Anterior cingulate cortex (tissue), 58 donors: ENCODE measurements at places on chromosomes 6 and 20.

DNA sequence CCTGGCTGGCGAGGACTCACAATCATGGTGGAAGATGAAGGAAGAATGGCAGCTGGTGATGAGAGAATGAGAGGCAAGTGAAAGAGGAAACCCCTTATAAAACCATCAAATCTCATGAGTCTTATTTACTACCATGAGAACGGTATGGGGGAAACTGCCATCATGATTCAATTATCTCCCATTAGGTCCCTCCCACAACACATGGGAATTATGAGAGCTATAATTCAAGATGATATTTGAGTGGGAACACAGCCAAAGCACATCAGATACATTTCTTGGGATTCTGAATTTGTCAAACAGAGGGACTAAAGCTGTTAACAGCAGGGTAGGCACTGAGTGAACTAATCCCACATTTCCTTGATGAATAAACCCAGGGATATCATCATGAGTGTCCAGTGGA, 116.2 kb upstream of the PLCB4 start:
- DNase-seq: no peak

DNA sequence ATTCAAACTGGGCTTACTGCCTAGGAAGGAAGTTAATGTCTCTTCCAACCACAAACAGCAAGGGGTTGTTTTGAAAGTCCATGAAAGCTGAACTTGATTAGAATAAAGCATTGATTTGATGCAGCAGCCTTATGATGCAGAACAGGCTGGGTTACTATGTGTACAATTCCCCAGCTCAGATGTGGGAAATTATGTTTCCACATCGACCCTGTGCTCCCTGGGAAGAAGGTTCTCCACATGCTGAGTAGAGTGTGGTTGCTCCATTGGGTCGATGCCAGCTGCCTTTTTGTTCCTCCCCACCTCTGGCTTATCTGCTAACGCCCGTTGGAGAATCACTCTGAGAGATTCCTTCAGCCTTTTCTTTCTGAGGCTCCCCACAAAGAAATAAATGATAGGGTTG, 1.2 kb downstream of the MAS1L start:
- no peak for DNase-seq

- no peak for DNase-seq
Observed at GRCh38 chr6:50791900-50792508, 26.7 kb upstream of the TFAP2B start.

DNA sequence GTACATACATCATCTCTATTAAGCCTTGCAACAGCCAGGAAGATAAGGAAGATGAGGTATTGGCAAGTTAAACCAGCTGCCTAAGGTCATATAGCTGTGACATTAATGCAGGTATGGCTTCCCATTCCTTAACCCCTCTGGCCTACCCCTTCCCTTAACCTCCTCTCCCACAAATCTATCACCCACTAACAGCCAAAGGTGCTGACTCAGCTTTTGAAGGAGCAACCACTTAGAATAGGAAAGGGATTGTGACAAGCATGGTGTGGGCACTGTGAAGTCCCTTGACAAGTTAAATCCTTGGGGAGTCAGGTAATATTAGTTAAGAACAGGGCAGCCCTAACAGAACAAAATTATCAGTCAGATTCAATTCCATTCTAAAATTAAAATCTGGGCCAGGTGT, 5.4 kb upstream of the SH3BGRL2 start:
- DNase-seq: no peak

DNA sequence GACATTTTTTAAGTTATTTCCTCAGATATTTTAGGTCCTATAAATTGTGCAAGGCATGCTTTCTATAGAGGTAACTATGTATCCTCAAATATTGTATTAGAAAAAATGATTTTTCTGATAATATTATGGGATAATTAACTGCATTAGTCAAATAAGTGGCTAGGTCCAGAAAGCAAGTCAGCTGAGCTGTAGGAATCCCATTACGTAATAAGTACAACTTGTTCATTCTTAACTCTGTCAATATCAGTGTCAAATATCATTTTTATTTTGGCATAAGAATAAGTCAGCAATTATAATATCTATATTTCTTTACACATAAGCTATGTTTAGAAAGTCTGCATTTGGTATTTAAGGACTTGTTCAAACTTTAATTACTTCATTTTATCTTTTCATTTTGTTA, 830.9 kb upstream of the GJE1 start:
- DNase-seq: no peak

DNA sequence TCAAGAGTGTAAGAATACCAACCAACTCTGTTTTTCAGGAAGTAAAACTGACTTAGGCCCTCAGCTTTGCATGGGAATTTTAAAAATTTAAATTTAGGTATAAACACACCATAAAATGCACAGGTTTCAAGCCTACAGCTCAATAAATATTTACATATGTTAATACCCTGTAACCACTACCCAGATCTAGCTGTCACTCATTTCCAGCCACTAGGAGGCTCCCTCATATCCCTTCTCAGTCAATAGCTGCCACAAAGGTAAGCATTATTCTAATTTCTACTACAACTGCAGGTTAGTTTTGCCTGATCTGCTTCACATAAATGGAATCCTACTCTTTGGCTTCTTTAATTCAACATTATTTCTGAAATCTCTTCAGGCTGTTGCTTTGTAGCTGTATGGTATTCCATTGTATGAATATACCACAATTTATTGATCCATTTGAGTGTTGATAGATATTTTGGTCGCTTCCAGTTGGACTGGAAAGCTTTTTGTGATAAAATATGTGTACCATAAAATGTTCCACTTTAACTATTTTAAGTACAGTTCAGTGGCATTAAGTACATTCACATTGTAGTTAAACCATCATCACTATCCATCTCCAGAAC, 32.5 kb upstream of the MEI4 start:
- no peak for DNase-seq

DNA sequence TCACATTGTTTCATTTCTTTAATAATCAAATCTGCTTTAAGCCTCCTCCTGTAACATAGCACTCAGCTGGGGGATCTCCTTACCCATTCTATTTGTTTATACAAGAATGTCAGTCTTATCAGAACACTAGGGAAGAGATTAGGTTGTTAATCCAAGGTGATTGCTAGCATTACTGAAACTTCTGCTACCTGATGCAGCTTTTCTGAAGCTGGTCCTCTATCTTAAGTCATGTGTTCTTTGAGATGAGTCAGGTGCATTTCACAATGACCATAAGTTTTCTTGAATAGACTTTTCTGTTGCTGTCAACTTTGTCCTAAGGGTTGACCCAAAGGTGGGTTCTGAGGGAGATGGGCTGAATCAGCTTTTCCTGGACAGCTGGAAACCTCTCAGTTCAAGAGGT, 60.7 kb upstream of the SYNCRIP start:
- no peak for DNase-seq

GRCh38 chr6:142810952-142811514, 133.9 kb downstream of the HIVEP2 start:
- no peak for DNase-seq

DNA sequence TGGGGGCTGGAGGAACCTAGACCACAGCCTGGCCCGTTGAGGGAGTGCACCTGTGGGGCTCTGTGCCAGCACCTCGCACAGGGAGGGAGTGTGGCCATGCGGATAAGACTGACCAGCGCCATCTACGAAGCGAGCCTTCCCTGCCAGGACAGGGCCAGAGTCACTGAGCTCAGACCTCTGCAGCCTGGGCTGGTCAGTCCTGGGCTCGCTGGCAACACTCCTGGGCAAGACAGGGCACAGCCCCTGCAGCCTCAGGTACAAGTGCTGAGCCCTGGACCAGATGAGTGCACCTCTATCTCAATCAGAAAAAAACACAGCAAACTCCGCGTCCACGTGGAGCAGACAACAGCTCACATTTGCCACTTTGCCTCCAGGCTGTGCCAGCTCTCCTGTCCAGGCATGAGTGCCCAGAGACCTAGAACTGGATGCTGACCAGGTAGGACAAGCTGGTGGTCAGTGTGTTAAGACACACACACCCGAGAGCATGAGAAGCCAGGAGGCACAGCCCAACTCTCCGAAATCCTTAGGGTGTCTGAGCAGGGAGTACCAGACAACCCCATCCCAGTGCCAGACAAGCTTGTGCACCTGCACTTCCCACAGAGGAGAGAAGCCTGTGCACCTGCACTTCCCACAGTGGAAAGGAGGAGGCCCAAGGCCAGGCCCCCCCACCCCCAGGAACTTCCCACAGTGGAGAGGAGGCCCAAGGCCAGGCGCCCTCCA, 4.9 kb downstream of the ARFRP1 start:
- no peak for DNase-seq

DNA sequence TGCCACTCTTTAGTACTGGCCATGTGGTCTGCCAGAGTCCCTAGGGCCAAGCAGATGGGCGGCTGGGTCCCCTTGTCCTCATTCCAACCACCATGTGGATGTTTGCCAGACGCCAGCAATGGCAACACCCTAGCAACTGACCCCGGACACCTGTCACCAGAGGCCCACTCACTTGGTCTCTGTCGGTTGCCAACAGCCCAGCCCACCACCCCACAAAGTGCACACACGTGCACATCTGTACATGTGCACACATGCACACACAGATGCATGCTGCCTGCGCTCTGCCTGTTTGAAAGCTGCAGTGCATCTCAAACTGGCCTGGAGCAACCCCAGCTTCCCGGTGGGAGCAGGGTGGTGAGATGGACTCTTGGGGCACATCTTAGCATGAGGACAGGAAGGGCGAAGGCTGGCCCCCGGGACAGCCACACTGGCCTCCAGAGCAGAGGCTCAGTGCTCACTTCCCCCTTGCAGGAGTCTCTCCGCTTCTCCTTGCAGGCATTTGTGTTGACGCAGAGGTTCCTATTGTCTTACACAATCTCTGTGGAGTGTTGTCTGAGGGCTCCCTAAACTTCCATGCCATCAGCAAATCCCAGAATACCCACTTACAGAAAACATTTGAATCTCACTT, 54.0 kb downstream of the PSMG4 start:
- DNase-seq: no peak

GRCh38 chr20:15316556-15316955, 979.1 kb upstream of the FLRT3 start:
- DNase-seq: no peak

DNA sequence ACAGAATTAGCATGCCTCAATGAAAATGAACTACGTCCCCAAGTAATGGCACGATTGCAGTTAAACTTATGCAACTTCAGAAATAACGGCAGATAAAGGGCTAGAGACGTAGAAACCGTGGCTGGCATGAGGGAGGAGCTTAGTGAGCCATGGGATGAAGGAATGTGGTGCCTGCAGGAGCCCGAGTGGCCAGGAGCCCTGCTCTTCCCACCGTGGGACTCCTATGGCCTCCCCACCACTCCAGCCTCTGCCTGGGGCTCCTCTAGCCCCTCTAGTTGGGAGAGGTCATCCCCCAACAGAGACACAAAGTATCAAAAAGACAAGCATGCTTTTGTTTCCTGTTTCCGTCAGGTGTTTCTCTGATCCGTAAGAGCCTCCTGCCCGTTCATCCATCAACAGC, 75.1 kb upstream of the BHLHE23 start:
- no peak for DNase-seq

GRCh38 chr20:16714751-16715150, 15.1 kb upstream of the SNRPB2 start:
- DNase-seq: peak; percentile 39

- DNase-seq: no peak
Observed at GRCh38 chr6:142685852-142686506, 259.0 kb downstream of the HIVEP2 start.

DNA sequence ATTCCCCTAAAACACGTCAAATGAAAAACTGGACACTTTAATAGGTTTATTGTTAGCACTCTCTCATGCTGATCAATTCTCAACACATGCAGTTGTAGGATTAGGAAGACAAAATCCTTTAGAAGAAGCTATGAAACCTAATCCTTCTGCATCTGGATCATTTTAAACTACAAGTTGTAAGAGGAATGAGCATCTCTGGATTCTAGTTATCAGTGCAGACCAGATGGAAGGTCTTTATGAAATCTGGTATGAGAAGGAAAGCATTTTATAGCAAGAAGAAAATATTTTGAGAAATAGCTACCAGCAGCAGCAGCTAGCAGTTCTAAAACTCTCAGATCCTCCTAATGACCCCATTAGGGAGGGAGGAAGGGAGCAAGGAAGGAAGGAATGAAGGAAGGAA, 4.1 kb downstream of the HTR1E start:
- DNase-seq: no peak

- DNase-seq: no peak
Observed at GRCh38 chr6:77415706-77416105, 47.6 kb downstream of the HTR1B start.

- DNase-seq: no peak
Observed at GRCh38 chr6:90409700-90410099, 113.1 kb upstream of the BACH2 start.

DNA sequence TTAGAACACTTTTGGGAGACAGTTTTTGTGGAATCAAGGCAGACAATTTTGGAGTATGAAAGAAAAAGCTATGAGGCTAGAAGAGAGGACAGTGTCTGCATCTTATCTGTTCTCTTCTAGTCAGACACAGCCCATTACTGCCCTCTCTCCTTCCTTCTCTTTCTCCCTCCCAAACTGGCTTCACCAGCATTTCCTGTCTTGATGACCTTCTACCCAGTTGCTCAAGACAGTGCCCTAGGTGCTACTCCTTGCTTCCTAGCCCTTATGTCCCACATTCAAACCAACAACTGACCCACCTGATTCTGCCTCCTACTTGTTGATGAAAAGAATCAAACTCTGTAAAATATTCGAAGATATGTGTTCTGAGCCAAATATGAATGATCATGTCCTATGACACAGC, 116.4 kb upstream of the RIPOR2 start:
- no peak for DNase-seq

DNA sequence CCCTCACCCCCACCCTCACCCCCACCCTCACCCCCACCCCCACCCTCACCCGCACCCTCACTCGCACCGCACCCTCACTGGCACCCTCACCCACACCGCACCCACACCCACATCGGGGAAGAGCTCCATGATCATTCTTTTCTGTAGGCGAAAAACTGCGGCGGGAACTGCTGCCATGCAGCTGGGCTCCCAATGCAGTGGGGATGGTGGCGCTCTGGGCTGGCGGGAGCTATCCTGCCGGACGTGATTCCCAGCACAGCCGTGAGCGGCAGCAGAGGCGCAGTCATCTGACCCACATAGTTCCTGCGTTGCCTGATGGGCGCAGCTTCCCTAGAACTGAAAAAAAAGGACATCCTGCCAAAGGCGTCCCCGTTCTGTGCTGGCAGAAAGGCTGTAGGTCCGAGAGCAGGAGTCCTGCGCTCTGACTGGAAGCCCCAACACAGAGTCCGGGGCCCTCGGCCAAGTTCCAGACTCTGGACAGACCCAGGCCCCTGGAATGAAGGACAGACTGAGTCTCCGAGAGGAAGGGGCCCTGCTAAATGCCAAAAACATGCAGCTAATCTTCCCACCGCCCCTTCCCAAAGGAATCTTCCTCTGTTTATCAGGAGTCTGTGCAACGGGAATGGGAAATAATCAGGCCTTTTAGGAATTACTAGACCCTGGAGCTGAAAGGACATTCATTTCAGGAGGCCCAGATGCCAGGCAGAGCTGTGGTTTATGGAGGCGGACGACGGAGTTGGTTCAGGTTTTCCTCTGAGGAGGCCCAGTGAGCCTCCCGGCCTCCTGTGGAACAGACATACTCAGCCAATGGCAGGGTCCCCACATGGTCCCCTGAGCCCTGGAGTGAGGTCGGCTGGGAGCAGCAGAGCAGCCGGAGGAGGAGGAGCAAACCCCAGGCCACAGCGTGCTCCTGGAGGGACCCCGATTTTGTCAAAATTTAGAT, 14.1 kb upstream of the TCFL5 start:
- peak; percentile 78 for DNase-seq
